ENCODE measurements at places on chromosomes 5 and 9.

DNA sequence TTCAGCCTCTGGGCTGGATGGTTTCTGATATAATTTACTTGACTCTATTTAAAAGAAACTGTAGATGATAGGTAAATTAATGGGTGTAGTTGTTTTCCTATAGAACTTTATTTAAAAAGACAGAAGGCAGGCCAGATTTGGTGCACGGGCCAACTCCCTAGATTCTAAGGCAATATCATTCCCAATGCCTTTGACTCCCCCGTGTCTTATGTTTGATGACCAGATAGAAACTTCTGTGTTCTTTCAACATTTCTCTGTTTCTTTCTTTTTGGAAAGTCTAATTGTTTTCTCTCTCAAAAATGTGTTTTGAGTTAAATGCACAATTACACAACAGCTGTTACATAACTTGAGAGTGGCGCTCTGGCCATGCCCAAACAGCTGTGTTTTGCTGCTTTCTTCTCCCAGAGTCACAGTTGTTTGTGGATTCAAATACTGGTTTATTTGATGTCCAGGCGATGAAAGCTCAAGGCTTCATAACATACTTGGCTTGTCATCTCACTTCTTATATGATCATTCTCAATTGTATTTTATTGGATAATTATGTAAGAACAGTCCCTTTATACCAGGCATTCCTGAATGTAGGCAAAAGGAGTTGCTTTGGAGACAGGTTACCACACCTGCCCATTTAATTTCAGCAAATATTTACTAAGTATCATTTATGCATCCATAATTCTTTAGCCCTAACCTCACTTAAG, 1.7 kb upstream of the ALDH1A1 start:
- no peak for DNase-seq

- no peak for DNase-seq
These were observed 61.2 kb upstream of the JAK2 start for GRCh38 chr9:4923580-4924544.

- no peak for DNase-seq
These were observed 66.6 kb upstream of the STXBP1 start for GRCh38 chr9:127545196-127546124.

GRCh38 chr9:15670894-15671293, 118.1 kb downstream of the CCDC171 start:
- DNase-seq = no peak

DNA sequence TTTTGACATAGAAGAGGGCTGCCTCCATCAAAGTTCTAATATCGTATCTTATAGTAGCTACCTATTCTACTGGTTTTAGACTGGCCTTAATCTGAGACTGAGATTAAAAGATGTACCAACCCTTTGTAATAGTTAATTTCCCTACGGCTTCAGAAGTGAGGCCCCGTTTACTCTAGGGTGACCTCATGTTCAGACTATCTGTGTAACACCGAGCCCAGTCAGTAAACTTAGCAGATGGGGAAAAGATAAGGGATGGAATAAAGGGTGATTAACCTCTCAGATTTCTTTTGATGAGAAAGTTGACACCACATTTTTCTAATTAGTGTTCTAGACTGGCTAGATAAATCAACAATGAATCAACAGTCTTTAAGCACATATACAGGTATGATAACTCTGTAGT, 283.1 kb downstream of the KCTD16 start:
- no peak for DNase-seq

- DNase-seq = no peak
These were observed 40.0 kb downstream of the NUDT12 start for GRCh38 chr5:103522586-103522985.

DNA sequence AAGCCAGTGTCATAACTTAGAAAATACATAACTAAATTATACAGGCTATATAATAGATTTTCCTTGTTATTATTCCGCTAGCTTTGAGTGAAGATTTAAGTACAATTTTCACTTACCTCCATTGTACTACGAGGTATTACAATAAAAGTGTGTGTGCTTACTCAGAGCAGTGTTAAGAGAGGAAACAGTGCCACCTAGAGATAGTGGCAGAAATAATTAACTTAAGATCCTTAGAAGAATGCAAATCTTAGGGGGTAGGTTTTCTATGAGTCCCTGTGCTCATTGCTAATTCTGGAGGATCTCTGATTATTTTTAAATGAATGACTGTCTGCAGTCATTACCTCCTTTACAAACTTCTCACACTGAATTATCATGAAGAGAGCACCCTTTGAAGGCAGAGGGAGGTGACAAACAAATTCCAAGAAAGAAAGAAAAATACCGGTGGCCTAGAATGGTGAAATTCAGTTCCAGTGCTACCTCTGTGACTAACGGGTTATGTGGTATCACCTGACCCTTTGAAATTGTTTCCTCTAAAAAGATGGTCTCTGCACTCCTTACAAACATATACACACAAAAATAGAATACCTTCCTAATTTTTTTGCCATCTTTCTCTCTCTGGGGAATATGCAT, 379.8 kb downstream of the TRIM36 start:
- DNase-seq = no peak

DNA sequence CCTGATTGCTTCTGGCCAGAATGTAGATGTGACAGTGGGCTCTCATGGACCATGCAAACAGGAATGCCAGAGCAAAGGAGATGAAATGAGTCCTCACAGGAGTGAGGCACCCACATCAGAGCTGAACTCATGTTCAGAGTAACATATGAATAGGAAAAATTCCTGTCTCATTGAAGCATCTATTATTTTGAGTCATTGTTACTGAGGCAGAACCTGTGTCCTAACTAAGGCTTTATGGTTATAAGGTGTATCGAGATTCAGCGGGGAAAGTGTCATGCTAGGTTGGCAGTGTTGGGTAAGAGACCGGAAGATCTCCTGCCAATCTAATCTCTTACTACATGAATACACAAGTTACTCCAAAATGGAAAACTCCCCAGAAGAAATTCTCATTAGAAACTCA, 304.1 kb downstream of the TRPM3 start:
- no peak for DNase-seq

DNA sequence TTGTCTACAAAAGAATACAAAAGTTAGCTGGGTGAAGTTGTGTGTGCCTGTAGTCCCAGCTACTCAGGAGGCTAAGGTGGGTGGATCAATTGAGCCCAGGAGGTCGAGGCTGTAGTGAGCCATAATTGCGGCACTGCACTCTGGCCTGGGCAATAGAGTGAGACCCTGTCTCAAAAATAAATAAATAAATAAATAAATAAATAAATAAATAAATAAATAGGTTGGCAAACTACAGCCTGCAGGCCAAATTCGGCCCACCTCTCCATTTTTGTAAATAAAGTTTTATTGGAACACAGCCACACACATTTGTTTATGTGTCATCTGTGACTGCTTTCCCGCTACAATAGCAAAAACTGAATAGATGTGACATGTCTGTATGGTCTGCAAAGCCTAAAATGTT, 9.5 kb downstream of the PTGS1 start:
- DNase-seq = no peak

GRCh38 chr5:120160124-120160895, 303.8 kb upstream of the PRR16 start:
- DNase-seq = no peak

DNA sequence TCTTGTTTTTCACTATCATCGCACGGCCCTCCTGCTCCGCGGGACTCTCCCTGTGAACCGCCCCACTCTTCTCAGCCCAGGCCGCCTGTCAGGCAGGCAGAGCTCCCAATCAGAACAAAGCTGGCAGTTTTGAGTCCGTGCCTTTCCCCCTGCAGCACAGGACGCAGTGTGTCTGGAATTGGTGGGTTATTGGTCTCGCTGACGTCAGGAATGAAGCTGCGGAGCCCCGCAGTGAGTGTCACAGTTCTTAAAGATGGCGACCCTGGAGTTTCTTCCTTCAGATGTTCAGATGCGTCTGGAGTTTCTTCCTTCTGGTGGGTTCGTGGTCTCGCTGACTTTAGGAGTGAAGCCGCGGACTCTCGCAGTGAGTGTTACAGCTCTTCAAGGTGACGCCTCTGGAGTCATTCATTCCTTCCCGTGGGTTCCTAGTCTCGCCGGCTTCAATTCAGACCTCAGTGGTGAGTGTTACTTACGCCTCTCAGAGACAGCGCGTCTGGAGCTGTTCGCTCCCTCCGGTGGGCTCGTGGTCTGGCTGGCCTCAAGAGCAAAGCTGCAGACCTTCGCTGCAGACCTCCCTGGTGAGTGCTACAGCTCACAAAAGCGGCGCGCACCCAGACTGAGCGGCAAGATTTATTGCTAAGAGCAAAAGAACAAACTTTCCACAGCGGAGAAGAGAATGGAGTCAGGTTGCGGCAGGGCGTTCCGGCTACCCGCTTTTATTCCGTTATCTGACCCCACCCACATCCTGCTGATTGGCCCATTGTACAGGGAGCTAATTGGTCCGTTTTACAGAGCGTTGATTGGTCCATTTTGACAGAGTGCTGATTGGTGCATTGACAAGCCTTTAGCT, 7.4 kb downstream of the ZDHHC11B start:
- no peak for DNase-seq

- DNase-seq = no peak
These were observed 6.9 kb upstream of the SPATA31C1 start for GRCh38 chr9:87910821-87911220.

DNA sequence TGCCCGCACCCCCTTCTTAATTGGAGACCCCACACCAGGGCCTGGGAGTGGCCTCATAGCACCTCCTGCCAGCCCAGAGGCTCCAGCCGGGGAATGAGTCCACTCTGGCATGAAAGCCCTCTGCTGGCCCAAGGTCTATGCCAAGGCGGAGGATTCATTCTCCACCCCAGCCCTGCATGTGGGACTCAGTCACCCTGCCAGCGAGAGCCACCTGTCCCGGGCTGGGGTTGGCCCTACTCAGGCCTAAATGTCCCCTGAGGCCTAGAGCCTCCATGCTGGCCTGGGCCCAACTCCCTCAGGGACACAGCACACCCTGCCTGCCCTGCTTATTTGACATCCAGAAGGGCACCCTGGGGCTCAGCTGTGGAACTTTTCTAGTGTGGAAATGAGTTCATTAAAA, 1.0 kb upstream of the RAPGEF1 start:
- DNase-seq = no peak

DNA sequence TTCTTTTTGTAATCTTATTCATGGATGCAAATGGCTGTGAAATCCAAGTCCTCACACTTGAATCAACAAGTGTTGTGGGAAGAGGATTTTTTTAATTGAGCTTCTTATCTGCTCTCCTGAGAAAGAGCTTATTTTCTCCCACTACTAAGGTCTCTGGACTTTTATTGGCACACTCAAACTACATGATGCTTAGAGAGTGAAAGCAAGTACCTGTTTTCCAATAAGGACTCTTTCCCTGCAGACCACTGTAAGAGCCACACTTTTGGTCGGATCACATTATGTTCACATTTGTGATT, 546.4 kb upstream of the ARRDC3 start:
- DNase-seq = no peak

- DNase-seq = no peak
These were observed 132.8 kb upstream of the MPDZ start for GRCh38 chr9:13412331-13412730.

- DNase-seq = no peak
These were observed 78.6 kb downstream of the AMBP start for GRCh38 chr9:113999256-114000062.

- DNase-seq = no peak
These were observed 199.3 kb upstream of the PTGER4 start for GRCh38 chr5:40480392-40480791.

Data from stimulated activated CD4-positive, alpha-beta T cell treated with anti-CD3 and anti-CD28 coated beads, TNF-alpha, amount 100 ng/mL, for 1 hour (primary cell).